NAMALWA (cell line): ENCODE measurements at places on chromosomes 16 and 17.

DNA sequence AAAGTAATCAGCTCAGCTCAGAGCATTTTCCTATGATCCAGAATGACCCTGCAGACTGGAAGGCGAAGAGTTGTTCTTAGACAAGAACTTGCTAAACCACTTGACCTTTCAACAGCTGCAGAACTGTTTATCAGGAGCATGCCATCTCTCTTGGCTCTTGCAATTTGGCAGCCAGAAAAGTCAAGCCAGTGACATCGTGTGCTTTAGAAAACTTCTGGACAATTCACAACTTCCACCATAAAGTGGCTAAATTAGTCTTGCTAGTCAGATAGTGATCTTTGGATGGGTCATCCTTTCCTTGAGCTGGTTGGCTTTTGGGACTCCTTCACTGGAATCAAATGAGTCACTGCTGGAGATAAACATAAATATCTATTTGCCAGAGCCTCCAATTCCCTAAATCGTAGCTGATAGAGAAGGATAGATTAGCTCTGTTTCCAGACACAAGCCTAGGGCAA, 146.5 kb downstream of the MAP2K6 start:
- no peak for DNase-seq

GRCh38 chr16:54199487-54200160, 87.0 kb downstream of the IRX3 start:
- no peak for DNase-seq

GRCh38 chr16:20415541-20415940, 6.2 kb downstream of the ACSM5 start:
- no peak for DNase-seq

GRCh38 chr17:8062435-8062806, 23.6 kb downstream of the ALOX15B start:
- DNase-seq, result no peak

GRCh38 chr17:47844814-47845715, 4.0 kb upstream of the SCRN2 start:
- DNase-seq, result peak; percentile 59

DNA sequence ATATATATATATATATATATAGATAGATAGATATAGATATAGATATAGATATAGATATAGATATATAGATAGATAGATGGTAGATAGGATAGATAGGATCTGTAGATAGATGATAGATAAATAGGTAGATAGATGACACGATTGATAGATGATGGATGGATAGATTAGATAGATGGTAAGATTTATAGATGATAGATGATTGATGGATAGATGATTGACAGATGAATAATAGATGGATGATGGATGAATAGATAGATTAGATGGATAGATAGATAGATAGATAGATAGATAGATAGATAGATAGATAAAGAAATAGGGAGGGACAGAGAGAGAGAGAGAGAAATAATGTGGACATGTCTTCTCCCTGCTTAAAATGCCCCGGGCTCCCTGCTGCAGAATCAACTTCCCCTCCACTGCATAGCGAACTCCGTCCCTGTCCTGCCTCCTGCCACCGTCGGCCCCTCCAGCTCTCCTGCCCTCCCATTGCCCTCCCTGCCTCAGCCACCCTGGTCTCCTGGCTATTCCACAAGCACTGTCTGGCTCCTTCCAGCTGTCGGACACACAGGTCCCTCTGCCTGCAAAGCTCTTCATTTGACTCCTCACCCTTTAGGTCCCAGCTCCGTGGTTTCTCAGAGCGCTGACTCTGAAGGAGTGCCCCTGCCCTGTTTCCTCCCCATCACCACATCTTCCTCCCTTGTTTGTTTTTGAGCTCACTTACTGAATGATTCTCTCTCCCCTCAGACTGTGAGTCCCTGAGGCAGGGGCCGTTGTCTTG, 254.0 kb downstream of the KATNIP start:
- no peak for DNase-seq

- no peak for DNase-seq
Measured at GRCh38 chr16:82991966-82992675, 365.4 kb downstream of the CDH13 start.

DNA sequence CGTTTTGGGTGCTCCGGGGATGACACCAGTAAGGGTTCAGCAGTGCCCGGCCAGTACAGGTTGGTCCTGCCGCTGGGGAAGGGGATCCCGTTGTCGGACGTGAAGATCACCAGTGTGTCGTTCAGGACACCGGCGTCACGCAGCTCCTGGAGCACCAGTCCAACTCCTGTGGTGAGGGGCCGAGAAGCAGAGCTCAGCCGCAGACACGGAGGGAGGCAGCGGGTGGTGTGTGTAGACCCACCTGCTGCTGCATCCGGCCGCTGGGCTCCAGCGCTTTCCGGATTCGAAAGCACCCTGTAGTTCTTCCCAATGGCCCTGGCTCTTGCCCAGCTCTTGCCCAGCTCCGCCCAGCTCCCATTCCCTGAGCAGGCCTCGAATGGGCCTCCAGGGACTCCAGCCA, 8.0 kb downstream of the SGSH start:
- no peak for DNase-seq

DNA sequence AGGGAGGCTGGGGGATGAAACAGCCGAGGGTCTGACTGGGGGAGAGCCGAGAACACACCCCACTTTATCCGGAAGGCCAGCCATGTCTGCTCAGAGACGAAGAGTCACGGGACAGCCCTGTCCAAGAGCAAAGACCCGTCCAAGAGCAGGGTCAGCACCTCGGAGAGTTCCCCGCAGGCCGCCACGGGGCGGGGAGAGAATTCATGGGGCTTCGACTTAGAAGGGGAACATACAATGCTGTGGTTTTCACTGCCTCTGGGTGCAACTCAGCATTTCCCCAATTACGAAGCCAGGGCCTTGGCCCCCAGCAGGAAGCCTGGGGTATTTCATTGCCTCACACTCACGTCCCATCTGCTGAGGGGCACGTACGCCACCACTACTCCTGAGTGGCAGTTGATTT, 59.3 kb downstream of the JPH3 start:
- DNase-seq, result peak; percentile 83

GRCh38 chr16:4637501-4638166, 13.0 kb downstream of the MGRN1 start:
- no peak for DNase-seq

DNA sequence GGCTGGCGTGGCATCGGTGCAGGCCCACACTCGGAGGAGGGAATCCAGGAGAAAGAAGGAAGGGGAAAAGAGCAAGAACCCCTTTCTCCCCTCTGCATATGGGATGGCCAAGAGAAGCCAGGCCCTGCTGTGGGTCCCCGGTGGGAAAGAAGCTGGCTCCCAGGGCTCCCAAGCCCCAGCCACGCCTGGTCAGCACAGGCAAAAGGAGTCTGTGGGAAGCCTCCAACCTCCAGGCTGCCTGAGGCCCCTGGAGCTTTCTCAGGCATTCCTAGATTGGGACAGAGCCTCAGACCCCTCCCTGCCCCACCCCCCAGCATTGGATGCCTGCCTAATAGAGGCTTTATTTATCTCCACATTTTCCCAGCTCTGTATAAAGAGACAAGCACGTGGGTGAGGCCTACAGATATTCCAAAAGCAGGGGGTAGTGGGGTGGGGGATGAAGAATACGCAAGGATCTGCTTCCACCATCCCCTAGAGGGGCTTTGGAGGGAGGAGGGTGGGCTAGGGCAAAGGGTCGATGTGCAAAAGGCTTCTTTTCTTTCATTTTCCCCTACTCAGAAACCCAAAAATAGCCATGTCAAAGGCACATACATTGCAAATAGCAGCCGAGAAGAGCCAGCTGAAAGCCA, 56.4 kb downstream of the MPRIP start:
- no peak for DNase-seq
